ENCODE measurements at places on chromosomes 12 and 14.

DNA sequence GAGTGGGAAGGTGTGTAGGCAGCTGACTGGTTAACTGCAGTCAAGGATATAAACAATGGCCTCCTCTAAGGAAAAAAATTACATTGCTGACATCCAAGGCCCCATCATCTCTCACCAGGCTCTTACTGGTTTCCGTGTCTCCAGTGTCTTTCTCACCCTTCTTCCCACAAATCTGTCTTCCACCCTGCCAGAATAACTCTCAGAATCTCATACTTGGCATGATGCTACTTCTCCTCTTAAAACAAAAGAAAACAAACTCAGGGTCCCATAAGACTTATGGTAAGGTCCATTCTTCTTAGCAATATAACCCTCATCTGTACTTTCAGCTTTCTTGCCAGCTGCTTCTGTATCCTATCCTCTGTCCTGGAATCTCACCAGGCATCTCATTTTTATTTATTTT is 68.9 kb downstream of the SUSD6 start:
- DNase-seq, result no peak

GRCh38 chr12:90233168-90234100 is 524.8 kb upstream of the ATP2B1 start:
- no peak for DNase-seq

DNA sequence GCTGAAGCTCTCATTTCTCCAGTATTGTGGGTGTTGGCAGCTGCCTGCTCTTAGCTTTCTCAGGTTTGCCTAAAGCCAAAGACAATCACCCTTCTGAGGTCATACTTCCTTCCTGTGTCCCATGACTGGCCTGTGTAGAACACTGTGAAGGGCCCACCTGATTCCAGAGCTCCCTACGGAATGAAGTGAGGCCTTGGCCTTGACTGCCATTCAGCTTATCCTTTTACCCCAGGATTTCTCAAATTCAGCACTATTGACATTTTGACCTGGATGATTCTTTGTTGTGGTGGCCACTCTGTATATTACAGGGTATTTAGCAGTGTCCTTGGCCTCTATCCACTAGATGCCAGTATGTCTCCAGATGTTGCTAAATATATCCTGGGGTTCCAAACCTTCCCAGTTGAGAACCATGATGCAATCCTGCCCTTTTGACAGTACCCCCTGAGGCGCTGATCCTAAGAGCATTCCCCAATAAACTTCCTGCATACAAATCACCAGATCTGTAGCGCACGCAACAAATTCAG is 112.3 kb upstream of the KRR1 start:
- DNase-seq, result no peak

DNA sequence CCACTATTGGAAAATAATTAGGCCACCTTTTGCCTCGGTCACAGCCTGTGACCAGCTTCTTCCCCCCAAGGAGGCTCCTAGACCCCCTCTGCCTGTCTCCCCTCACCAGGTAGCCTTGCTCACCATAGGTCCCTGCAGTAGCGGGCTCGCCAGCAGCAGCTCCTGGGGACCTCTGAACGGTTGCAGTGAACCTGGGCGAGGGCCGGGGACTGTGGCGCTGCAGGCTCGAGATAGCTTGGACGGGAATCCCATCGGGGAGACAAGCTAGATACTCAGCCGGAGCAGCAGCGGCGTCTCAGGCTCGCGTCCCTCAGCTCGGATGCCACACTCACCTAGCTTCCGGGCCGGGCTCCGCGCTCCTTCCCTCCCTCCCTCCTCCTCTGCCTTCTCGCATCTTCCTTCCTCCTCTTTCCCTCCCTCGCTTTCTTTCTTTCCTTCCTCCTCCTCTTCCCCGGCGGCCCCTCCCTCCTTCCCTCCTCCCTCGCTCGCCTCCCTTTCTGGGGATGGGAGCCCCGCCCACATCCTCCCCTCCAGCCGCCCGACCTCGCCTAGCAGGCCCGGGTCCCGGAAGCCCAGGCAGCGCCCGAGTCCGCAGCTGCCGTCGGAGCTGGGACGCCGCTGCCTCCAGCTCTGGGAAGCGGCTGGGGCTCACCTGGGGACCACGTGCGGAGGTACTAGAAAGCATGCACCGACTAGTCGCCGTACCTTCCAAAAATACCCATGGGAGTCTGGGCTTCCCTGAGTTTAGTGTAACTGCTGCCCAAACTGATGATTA is at the start of gene BMP4:
BMP4 (minus strand) TSS at position 399 of the 775 bp plus-strand sequence. CDS start 4,603 bp downstream, outside the sequence.
- no peak for DNase-seq

DNA sequence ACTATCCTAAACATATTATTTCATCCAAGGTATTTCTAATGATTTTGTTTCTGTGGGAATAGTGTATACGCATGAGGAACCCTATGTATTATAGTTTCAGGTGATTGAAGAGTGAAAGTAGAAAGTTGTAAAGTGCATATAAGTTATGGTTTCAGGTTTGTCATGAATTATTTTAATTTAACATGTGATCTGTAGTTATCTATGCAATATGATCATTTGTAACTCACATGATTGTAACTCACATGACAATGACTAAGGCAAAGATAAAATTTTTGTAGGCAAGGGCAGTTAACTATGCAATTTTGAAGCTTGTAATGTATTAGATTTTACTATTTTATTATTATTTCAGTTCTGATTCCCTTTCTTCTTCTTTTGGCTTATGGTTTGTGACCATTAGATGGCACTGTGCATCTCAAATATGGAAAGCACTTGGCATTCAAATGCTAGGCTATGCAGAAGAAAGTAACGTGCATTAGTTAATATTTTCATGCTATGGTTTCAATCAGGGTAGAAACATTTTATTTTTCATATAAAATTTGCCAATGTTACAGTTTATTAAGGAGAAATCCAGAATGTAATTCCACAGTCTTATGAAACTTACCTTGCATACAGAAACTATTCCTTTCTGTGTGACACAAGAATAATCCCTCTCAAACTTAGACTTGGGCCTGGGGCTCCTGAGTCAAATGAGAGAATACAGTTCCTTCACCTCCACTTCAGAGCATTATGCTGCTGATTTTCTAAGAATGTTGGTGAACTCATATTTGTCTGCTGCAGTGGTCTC is 15.8 kb upstream of the TMEM30B start:
- no peak for DNase-seq

DNA sequence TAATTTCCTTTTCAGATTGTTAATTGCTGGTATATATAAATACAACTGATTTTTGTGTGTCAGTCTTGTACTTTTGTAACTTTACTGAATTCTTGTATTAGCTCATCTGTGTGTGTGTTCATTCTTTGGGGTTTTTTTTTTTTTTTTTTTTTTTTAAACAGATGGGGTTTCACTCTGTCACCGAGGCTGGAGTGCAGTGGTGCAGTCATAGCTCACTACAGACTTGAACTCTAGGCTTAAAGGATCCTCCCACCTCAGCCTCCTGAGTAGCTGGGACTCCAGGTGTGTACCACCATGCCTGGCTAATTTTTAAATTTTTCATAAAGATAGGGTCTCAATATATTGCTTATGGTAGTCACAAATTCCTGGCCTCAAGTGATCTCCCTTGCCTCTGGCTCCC is 68.0 kb downstream of the WNK1 start:
- DNase-seq, result no peak

DNA sequence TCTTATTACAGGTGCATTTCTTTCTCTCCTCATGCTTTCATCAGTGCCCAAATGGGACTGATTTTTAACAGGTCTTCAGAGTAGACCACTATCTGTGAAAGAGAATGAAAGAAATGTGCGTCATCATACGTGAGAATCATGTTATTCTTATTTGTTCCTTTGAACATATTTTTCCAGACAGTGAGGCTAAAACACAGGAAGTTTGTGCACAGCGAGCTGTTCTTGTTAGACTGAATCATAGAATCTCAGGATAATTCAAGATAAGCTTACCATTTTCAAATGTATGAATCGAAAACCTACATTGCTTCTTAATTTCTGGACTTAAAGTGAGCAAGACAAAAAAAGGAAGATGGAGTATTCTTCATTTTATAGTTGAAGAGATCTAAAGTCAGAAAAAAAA is 383.1 kb downstream of the EGLN3 start:
- DNase-seq, result no peak

DNA sequence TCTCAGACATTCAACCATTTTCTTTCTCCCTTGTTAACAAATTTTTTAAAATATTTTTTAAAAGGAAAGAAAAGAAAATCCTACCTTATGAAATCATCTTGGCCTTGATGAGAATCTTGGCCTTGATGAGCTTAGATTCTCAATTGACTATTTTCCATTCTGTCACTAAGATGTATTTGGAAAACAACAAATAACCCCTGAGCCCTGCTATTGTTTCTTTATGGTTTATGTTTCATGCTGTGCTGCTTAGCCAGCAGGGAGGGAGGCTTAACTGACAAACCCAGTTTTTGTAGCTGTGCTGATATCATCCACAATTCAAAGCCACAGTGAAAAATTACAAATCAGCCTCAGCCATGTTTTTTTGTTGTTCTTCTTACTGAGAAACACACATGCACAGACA is 404.1 kb downstream of the RAD51B start:
- DNase-seq, result no peak

- no peak for DNase-seq
These were observed 1.5 kb upstream of the LGALS3 start for GRCh38 chr14:55127460-55127951.

- DNase-seq, result no peak
These were observed 2.1 kb downstream of the KIF21A start for GRCh38 chr12:39440781-39441180.

GRCh38 chr12:78241446-78241845 is 410.8 kb downstream of the NAV3 start:
- DNase-seq, result no peak

DNA sequence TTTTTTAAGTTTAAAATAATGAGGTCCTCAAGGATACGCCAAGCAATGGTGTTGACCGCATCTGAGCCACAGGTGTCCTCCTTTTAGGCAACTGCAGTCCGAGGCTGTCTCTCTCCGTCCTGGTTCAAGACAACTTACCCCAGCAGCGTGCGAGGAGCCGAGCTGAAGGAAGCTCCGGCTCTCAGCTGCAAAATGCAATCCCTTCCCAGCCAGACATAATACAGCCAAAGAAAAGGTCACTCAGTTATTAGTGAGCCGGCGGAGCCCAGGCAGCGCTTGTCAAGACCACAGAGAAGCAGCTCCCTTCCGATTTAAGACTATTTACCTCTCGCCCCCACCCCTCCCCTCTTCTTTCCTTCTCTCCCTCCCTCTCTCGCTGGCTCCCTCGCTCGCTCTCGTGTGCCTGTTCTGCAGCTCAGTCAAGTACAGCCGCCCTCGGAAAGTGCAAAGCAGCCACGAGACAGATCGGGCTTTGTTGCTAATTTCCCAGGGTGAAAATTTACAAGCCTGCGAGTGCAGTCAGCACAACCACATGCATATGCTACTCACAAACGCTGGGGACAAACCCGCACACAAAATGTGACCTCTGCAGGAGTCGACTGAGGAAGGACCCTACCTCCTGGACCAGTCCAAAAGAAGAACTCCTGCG is 363 bp upstream of the LMO3 start:
- no peak for DNase-seq

GRCh38 chr14:92315050-92315805 is 7.7 kb upstream of the SLC24A4 start:
- no peak for DNase-seq

GRCh38 chr12:113030875-113031525 is 25.5 kb upstream of the DTX1 start:
- DNase-seq, result no peak

DNA sequence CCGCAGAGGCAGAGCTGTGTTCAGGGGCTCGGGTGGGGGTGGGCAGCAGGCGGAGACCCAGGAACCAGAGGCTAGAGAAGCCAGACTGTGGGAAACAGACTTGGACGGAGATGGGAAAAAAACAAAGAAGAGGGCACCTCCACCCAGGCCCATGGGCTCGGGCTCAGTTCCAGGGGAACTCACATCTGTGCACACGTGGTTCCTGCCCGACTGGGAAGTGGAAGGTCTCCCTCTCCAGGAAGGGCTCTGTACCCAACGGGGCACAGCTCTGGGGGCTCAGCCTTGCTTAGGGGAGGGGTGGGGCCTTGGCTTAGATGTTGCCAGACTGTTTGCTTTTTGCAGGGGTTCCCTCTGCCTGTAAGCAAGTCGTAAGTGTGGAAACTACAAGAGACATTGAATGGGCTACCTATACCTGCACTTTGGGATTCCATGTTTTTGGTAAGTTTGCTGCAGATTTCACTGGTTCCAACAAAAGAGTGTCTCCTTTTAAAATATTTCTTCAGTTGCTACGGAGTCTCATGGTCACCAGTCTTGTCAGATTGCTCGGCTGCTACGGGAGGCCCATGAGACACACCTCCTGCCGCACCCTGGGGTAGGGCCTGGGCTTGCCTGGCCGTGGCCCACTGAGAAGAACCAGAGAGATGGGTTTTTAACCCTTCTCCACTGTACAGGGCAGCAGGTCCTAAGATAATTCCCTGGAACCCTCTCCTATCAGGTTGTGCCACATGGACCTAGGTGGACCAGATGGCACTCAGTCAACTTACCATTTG is 127.6 kb upstream of the EVL start:
- DNase-seq, result no peak

GRCh38 chr14:79543967-79544697 is 667.2 kb downstream of the DIO2 start:
- no peak for DNase-seq
